ENCODE measurements at places on chromosomes 7 and 10.

GRCh38 chr10:56109454-56109853 lies 251.6 kb downstream of the ZWINT start:
- no peak for DNase-seq

GRCh38 chr7:70343519-70343918 lies 745.2 kb downstream of the AUTS2 start:
- no peak for DNase-seq

GRCh38 chr7:127550247-127550646 lies 35.1 kb downstream of the GCC1 start:
- no peak for DNase-seq

DNA sequence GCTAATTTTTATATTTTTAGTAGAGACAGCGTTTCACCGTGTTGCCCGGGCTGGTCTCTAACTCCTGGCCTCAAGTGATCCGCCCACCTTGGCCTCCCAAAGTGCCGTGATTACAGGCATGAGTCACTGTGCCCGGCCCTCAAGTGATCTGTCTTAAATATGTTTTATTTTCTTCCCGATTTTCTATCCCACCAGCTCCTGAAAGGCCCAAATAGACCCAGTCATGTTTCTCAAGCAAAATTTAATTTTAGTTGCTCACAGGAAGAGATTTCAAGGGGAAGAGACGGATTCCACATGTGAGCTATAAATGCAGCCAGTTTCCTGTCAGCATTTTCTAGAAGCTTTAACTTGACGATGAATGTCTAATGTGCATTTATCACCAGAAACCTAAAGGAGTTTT lies 12.0 kb downstream of the DENND10 start:
- no peak for DNase-seq

DNA sequence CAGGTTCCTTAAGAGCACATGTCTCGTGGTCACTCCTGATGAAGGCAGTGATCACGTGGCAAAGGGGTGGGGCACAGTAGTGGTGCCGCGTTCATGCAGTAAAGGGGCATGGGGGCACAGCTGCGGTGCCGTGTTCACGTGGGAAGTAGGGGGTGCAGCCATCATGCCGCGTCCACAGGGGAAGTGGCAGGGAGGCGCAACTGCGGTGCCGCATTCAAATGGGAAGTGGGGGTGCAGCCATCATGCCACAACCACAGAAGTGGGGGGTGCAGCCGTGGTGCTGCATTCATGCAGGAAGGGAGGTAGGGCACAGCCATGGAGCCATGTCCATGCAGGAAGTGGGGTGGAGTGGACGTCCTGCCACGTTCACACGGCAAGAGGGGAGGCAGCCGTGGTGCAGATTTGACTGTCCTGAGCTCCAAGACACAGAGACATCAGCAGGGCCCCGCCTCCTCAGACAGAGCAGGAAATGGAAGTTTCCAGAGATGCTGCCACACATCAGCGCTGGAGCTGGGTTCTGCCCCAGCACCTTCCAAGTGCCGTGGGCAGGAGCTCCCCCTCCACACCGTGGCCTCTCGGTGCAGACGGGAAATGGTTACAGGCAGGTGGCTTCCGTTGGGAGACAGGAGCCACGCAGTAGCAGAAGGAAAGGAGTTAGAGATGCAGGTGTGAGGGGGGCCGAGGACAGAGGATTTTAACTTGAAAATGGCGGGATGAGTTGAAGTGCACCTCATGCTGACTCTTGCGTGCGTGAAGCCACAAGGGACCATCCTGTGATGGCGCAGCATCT lies 95.0 kb upstream of the DDC start:
- no peak for DNase-seq

GRCh38 chr7:47967708-47968107 lies 11.7 kb downstream of the HUS1 start:
- no peak for DNase-seq
